K562 (cell line): ENCODE measurements at places on chromosomes 4 and X. TPM values are rescaled to one million over a fixed set of nuclear protein-coding genes. Genes with fewer than 3 reads are reported as not detected.

- no peak for DNase-seq
Measured at GRCh38 chrX:19332983-19333382, 10.7 kb upstream of the PDHA1 start.

The FAM184B gene
- not detected in 2 replicates for total RNA-seq

The ADRA2C gene
- total RNA-seq = 0.33 and 0.54 TPM in 2 replicates

The FAM9C gene
- total RNA-seq = not detected in 2 replicates

DNA sequence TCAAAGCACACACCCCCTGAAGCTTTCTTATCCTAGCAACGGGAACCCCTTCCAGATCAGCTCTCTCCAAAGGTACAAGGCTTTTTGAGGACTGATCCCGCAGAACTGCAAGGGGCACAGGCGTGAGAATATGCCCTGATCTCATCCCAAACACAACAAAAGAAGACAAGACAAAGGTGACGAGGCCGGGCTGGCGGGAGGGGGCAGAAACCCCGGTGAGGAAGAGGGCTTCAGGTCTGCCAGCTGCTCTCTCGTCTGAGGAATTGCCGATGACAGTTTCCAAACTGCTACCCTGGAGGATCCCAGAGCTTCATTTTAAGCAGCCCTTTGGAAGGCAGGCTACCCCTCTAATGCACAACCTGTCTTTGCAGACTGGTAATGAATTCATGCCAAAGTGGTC lies 3.4 kb downstream of the HCFC1 start:
- DNase-seq = no peak
